Stimulated activated CD4-positive, alpha-beta T cell treated with anti-CD3 and anti-CD28 coated beads, Interleukin-4, amount 100 ng/mL, for 24 hours (primary cell): ENCODE measurements at places on chromosomes 2 and 18.

DNA sequence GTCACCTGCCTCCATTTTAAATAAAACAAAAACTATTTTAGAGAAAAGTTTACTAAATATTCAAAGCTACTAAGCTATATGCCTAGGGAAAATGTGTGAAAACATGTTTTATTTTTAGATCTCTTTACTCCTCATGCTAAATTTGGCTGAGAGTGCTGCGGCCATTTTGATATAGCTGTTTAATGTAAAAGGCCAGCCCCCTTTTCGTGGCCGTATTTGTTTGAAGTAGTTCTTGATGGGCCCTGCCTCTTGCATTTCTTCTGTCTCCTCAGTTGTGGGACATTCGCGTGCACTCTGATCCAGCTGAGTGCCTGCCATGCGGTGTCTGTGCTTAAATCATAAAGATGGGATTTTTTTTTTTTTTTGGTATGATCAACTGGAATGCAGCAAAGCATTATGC lies 64.0 kb downstream of the ZNF407 start:
- DNase-seq, result no peak

DNA sequence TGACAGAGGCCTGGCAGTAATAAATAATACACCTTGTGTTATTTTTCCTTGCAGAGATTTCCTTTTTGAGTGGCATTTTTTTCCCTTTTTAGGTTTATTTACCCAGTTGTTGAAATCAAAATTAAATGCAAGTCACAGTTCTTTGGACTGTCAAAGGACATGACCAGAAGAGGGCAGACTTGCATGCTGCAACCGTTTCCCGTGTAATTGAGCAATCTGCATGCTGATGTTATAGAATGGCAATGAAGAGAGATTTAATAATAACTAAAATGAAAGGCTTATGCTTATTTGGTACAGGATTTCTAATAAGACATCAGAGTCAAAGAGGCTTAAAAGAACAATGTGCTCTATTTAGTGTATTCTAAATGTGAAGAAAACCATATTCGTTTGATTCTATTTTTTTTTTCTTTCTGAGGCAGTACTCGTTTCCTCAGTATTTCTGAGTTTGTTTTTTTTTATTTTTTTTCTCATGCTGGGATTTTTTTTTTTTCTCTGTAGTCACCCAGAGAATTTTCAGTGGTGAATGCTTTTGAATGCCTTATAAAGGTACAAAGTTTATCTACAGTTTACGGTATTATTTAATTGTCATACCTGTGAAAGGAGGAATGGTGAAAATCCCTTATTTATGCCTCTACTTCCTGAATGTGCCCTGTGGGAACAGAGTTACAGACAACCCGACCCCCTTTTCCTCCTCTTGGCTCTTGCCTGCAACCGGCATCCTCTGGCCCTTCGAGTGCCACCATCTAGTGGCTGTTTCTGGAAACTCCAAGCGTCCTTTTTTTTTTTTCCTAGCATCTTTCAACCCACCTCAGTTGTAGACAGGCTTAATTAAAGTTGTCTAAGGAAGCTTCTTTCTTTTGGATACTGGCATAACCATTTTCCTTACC lies 368.5 kb downstream of the LRRTM1 start:
- DNase-seq, result peak; percentile 3

GRCh38 chr18:63192126-63192884 lies 127.3 kb downstream of the BCL2 start:
- no peak for DNase-seq

DNA sequence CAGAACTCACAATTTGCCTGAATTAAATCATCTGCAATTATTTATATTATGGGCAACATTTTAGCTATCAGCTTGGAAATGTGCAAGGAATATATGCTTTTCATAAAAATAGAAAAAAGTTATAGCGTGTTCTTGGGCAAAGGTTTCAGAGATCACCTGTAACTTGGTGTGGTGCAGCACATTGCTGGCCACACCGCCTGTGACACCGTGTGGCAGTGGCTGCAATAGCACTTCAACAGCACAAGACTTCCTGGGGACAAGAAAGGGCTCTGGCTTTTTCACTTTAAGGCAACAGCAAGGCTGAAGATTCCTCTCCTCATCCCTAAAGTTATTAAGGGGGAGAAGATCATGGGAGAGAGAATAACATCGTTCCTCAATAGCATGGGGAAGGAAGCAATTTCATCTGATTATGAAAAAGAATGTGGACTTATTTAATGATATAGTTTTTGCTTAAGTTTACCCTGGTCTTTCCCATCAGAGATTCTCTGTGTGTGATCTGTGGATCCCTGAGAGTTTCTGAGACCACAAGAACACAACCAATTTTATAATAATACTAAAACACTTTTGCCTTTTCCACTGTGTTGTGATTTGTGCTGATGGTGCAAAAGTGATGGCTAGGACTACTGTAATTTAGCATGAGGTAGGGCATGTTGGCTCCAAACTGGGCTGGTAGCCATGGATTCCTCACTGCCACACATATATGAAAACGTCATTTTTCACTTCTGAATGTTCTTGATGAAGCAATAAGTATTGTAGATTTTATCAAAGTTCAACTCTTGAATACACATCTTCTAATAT lies 15.0 kb upstream of the SERPINB3 start:
- no peak for DNase-seq

GRCh38 chr2:62704654-62705006 lies 883 bp upstream of the EHBP1 start:
- no peak for DNase-seq

- DNase-seq, result no peak
Measured at GRCh38 chr2:96423291-96423690, 81.9 kb downstream of the NEURL3 start.

GRCh38 chr2:168784993-168785392 lies 17.4 kb upstream of the NOSTRIN start:
- no peak for DNase-seq

GRCh38 chr2:65917986-65918385 lies 485.6 kb upstream of the SPRED2 start:
- DNase-seq, result no peak

DNA sequence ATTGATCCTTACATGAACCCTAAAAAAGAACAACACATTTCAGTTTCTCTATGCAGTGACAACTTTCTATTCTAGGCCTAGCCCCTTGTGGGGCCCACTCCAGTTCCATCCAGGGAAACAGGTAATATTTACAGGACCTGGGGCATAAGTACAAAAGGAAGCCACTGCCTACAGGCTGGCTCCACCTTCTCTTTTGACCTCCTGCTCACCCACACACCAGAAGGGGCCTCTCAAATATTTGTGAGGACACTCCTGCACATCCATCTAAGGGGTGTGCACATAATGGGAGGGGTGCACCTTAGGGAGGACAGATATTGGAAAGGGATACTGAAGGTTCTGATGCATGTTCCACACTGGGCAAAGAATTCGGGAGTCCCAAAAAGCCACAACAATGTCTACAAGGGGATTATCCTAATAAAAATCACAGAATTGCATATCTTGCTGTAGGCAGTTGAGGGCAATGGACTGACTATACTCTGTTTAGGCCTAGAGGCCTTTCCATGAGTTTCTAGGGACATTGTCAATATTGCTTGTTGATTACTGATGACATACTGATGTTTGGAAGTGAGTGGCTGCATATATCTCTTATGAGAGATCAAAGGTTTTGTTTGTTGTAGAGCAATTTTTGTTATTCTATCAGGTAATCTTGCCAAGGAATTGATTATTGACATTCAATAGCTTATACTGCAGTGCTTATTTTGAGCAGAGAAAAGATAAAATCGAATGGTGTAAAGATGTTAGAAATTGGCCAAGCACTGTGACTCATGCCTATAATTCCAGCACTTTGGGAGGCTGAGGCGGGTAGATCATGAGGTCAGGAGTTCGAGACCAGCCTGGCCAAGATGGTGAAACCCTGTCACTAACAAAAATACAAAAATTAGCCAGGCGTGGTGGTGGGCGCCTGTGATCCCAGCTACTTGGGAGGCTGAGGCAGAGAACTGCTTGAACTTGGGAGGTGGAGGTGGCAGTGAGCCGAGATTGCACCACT lies 23.8 kb upstream of the HNRNPA3 start:
- DNase-seq, result no peak

GRCh38 chr2:240917684-240918257 lies 11.6 kb downstream of the CROCC2 start:
- DNase-seq, result no peak

DNA sequence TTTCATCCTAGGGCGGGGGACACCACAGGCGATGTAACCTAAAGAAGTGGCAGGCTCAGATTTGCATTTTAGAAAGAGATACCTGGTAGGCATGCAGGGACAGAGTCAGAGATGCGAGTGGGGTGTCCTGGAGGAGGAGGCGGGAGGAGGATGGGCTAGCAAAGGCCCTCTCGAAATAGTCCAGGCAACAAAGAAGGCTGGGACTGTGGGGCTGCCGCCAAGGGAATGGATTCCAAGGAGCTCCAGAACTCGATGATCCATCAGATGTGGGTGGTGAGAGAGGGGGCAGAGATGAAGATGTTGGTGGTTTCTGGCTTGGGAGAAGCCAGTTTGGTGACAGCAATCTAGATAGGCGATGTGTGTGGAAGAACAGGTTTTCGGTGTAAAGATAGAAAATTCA lies 12.5 kb upstream of the INPP5D start:
- DNase-seq, result no peak

DNA sequence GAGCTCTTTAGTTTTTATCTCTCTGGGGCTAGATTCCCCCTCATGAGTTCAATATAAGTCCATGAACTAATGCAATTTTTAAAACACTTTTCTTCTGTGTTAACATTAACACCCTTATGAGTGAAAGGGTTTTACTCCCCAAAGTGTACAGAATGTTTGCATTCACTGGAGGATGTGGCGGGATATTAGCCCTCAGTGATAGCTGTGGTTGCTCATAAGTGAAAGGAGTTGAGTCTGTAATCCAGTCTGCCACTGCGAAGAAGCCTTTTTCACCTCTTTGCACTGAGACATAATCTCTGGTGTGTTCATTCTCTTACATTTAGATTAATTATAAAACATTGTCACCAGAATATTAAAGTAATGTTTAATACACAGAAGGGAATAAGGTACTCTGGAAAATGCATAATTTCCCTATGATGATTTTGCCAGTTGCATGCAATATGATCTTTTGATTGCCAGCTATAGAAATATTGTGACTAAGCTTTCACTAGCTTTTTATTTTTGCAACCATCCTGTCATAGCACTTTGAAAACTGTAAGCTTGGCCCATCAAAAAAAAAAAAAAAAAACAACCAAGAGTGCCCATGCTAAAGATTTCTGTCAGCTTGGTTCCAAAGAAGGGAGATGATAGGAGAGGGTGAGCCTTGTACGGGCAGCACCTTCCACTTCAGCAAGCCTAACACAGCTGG lies 113.2 kb downstream of the BCL11A start:
- DNase-seq, result no peak

DNA sequence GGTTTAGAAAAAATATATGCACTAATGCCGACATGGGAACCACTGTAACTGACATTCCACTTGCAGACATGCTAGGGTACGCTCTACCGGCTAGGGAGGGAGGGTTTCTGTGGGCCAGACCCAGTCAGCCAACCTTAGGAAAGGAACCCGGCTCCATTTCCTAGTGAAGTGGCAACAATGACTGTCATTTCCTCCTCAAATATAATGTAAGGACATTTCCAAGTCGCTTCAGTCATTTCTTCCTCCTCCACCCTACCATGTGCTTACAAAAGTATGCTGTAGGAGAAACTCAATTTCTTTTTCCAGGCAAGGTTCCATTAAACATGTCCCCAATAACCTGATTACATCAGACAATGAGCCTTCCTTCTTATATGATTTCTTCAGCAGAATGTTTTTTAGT lies 64.3 kb upstream of the PSMD14 start:
- peak; percentile 22 for DNase-seq

GRCh38 chr2:37623971-37624900 lies 47.2 kb downstream of the CDC42EP3 start:
- peak; percentile 47 for DNase-seq

DNA sequence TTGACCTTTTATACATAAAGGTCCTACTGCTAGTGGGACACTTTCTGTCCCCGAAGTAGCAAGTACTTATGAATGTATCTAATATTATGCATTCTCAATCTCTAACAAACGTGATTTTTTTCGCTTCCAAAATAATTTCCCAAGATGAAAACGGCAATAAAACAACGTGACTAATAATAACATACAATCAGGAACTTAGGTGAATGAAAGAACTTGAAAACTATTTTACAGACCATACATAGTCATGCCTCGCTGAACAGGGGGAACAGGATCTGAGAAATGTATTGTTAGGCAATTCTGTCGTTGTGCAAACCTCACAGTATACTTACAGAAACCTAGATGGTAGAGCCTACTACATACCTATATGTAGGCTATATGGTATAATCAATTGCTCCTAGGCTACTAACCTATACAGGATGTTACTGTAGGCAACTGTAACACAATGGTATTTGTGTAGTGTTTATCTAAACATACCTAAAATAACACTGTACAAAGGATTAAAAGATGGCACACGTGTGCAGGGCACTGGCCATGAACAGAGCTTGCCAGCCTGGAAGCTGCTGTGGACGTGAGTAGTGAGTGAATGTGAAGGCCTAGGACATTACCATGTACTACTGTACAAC lies 2.5 kb downstream of the RTN4 start:
- DNase-seq, result no peak

DNA sequence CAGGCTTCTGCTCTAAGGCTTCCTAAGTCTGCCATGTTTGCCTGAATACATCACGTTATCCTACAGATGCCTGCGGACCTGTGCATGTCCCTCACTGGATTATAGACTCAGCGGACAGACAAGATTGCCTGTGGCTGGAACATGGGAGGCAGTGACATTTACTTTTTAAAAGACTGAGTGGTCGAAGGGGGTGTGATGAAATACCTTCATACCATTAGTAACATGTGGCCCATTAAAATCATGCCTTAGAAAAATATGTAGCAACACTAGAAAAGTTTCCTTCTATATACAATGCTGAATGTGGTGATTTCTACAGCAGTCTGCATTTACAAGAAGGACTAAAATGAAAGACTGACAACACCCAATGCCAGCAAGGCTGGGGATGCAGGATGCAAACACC lies 154.4 kb downstream of the ASB1 start:
- DNase-seq, result no peak

DNA sequence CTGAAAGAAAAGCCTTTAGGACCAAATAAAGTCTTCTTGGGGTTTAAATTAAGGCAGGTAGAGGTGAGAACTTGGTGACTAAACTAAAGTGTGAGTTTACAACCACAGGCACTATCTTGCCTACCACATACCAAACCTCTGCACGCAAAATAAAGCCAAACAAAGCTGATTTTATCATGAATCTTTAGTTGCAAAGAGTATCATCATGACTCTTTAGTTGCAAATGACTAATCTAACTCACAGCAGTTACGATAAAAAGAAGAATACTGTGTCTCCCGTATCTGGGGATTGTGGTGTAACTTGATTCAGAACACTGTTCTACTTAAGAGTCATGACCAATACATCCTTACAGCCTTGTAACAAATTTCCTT lies 11.2 kb downstream of the CFAP210 start:
- peak; percentile 12 for DNase-seq

GRCh38 chr2:66830881-66831280 lies 396.0 kb downstream of the MEIS1 start:
- DNase-seq, result no peak

- DNase-seq, result no peak
Measured at GRCh38 chr2:53572696-53573095, 194.9 kb upstream of the CHAC2 start.
